Mesendoderm (in vitro differentiated cells): ENCODE measurements at places on chromosomes 4 and X.

- no peak for DNase-seq
These were observed 289.4 kb downstream of the INPP4B start for GRCh38 chr4:142556570-142557238.

DNA sequence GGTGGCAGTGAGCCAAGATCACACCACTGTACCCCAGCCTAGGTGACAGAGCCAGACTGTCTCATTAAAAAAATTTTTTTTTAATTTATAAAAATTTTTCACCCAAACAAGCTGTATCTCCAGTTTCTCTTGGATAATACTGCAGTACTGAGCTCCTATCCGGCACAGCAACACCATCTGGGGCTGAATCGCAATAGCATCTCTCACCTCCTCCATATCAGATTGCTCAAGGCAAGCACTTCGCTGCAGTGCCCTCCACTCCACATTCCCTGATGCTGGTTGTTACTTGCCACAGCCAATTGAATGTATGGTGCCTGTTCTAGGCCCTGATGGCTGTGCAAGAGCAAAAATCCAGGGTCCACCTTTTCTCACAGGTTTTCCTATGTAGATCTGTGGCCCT is 69.3 kb upstream of the FAM241A start:
- DNase-seq: no peak

- DNase-seq: no peak
These were observed 605.1 kb downstream of the BCOR start for GRCh38 chrX:39492497-39493162.

DNA sequence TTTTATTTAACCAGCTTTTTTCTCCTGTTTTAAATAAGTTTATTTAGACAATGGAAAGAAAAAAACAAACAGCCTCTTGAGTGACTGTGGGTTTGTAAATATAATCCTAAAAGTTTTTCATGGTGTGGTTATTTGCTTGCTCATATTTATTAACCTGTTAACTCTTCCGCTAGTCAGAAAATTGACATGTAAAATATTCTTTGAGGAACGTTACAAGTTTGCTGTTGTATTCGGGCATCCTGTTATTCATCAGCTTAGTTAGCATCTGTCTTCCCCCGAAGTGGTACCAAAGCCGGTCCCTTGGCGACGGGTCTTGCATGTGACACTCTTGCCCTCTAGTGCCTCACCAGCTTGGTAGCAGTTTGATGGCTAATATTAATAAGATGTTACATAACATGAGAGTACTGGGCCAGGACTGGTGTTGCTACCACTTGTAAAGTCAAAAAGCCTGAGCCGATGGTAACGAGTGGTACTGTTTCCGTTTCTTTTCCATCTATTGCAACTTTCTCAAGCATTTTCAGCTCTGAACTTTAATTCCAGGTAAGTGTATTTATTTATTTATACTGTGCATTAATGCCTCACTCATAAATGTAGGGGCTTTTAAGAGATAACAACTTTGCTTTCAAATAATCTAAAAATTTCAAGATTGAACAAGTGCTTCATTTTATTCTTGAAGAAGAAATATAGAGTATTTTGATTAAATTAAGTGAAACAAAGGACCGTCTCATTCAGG is at the start of gene NDST3:
NDST3 (plus strand) TSS at position 434 of the 733 bp plus-strand sequence. CDS start 19,425 bp downstream, outside the sequence.
- DNase-seq: peak; percentile 92

- DNase-seq: no peak
These were observed 2751.1 kb downstream of the ARAP2 start for GRCh38 chr4:33493231-33493630.

DNA sequence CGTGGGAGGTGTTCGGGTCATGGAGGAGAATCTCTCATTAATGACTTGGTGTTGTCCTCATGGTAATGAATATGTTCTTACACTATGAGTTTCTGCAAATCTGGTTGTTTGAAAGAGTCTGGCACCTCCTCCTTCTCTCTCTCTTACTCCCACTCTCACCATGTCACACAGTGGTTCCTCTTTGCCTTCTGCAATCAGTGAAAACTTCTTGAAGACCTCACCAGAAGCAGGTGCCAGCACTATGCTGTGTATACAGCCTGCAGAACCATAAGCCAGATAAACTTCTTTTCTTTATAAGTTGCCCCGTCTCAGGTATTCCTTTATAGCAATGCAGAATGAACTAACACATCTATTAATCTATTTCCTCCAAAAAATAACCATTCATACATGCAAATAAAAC is 275.0 kb downstream of the ANTXR2 start:
- DNase-seq: no peak

DNA sequence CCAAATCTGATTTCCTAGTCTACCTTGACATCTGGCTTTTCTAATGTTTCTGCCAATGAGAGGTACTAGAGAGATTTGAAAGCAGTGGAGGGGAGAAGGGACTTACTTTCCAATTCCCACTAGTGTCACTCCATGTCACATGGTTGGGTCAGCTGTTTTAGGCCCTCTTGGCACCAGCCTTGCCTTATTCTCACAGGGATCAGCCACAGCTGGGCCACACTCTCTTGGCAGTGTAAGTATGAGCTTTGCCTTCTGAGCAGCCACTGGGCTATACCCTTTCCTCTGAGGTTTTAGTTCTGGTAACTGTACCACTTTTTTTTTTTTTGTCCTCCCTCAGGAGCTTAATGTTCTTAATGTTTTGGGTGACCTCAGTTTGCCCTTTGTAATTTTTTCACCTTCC is 10.2 kb upstream of the ADH1C start:
- no peak for DNase-seq

DNA sequence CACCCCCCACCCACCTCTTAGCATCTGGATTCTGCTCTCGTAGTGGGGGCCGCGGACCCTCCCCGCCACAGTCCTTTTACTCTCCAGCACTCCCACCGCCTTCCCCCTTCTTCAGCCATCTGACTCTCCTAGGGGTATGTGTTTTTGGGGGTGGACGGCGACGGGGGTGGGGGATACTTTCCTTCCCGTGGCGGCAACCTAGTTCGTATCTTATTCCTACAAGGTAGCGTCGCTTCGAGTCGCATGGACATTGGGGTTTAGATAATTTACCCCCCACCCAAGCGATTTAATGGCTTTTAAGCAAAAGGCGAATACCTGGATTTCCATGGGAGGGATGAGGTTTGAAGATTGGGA is 1.3 kb upstream of the BCORL1 start:
- no peak for DNase-seq

GRCh38 chr4:173515458-173515857 is 14.6 kb downstream of the HAND2 start:
- DNase-seq: no peak

DNA sequence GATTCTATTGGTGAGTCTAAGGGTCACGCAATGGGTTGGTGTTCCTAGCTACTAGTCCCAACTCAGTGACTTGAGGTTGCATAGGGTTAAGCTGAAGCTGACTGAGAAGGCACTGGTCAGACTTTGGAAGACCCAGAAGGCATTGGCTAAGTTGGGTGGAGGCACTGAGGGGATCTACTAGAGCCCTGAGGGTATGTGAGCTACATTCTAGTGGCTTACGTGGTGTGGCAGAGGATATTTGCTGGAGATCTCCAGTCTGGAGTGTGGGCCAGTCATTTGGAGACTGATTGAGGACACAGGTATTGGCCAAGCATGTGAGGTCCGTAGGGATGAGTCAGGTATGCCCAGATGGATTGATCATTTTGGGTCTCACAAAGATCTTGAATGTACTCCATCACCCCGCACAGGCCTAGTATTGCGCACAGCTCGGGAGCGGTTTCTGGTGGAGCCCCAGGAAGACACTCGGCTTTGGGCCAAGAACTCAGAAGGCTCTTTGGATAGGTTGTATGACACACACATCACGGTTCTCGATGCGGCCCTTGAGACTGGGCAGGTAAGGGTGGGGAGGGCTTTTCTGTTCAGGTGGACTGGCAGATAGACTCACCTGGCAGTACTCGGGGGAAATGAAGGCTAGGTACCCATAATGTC is 7.2 kb downstream of the USP11 start:
- DNase-seq: no peak

DNA sequence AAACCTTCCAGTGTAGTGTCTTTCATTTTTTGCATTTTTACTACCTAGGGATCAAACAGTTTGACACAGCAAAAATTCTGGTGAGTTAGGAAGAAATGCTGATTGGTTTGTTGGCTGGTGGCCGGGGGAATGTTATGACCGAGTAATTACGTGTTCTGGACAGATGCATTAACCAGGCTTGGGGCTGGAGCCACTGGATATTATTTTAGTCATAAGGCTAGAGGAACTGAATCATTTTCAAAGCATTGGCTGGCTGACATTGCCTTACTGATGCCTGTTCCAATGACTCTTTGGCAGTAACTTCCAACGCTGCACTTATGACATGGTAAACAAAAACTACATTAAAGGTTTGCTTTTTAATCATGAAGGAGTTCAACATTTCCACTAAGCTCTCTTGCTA is 84.6 kb downstream of the FBXO8 start:
- no peak for DNase-seq

GRCh38 chr4:112854420-112854819 is 195.0 kb upstream of the ANK2 start:
- peak; percentile 87 for DNase-seq

GRCh38 chr4:48902266-48902665 is 4.3 kb downstream of the OCIAD2 start:
- DNase-seq: no peak

GRCh38 chr4:149370002-149370401 is 445.6 kb downstream of the IQCM start:
- DNase-seq: no peak

GRCh38 chr4:108488865-108489264 is 131.5 kb upstream of the RPL34 start:
- DNase-seq: no peak

DNA sequence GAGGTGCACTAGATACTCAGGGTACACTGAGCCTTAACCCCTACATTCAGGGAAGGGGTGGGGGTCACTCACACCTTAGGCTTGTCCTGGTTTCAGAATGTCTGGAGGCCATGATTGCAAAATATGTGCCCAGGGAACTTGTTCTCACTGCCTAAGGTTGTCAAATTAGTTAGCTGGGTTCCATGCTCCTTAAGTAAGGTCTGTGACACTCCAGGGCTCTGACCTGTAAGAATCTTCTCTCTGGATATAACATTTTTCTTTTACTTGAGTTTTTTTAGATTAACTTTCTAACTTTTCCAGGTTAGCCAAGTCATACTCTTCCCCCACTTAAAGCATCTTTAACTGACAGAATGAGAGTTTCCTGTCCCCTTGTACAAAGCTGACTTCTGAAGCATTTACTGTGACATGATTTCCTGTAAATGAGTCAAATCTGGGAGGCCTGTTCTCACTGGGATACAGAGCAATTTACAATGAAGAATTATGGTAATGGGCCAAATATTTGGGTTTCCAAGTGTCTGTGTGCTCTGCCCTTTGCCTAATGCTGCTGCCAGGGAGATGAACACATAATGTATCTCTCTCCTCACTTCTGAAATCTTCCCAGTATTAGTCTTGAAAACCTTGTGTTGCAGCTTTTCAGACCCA is 101.7 kb downstream of the GATB start:
- DNase-seq: no peak

DNA sequence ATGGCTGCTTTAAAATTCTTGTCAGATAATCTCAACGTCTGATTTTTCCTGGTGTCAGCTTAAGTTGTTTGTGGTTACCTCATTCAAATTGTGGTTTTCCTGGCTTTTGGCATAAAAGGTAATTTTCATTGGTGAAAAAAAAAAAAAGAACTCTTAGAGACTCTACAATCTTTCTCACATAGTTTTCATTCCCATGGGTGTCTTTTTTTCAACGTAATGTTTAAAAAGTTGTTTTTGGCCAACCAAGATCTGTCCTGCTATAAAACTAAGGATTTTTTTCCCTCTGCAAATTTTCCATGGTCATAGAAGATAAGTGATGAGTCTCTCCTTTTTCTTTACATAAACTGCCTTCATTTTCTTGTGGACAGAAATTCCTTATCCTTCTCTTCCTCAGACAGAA is 28.9 kb upstream of the RPS6KA6 start:
- no peak for DNase-seq

DNA sequence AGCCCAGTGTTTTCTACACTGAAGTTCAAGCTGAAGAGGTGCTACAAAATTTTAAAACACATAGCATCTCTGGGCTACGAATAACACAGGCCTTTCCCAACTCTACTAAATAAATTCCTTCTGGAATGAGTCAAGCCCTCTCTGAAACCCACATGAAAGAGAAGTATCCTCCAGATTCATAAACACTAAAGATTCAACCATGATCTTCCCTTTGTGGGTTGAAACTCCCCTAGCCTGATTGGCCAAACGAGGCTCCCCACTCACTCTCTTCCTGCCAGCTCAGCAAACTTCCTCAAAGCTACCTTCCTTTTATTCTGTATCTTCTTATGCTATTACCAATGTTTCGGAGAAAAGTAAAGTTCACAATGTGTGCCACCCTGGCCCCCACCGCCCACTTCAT is 95.4 kb downstream of the NKX6-1 start:
- DNase-seq: no peak

- DNase-seq: no peak
These were observed 176.7 kb downstream of the PDGFC start for GRCh38 chr4:156794863-156795262.

- DNase-seq: no peak
These were observed 39.1 kb downstream of the PDGFRA start for GRCh38 chr4:54268151-54268550.

- DNase-seq: no peak
These were observed 131.7 kb downstream of the EPHA5 start for GRCh38 chr4:65538571-65538970.

DNA sequence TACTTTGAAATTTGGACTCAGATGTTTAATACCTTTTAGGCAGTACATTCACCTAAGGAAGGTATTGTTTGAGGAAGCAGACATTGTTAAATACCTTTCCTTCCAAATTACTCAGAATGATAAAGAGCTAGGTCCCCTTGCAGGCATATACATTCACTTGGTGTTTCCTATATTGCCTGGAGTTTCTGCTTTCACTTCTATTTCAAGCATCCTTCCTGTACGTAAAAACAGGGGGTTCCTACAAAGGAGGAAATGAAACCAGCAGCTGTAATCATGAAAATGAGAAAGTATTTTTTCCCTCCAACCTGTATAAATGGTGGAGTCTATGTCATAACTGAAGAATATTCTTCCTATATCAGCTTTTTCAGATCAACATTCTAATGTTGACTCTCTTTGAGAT is 90.4 kb upstream of the RASGEF1B start:
- DNase-seq: no peak

- DNase-seq: no peak
These were observed 295.9 kb upstream of the CASK start for GRCh38 chrX:42219231-42219630.

- no peak for DNase-seq
These were observed 23.0 kb downstream of the NIPAL1 start for GRCh38 chr4:48039561-48039960.

DNA sequence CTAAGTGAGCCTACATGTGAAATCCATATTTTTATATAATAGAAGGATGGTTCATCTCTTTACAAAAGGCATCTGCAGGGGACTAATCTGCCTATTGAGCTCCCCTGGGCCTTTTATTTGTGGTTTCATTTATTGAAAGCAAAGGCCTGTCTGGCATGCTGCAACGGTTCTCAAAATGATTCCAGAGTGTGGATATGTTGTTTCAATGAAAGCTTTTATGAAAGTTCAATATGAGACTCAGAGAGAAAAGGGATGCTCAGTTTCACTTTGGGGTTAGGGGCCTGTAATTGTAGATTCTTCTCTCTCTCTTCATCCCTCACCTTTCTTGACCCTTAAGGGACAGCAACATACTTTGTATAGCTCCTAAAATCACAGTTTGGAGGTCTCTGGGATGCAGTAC is 204.2 kb upstream of the CASK start:
- DNase-seq: no peak
